Stimulated activated CD8-positive, alpha-beta memory T cell treated with anti-CD3 and anti-CD28 coated beads, Interleukin-7, amount 100 ng/mL, for 24 hours (primary cell): ENCODE measurements at places on chromosomes 1 and 21.

DNA sequence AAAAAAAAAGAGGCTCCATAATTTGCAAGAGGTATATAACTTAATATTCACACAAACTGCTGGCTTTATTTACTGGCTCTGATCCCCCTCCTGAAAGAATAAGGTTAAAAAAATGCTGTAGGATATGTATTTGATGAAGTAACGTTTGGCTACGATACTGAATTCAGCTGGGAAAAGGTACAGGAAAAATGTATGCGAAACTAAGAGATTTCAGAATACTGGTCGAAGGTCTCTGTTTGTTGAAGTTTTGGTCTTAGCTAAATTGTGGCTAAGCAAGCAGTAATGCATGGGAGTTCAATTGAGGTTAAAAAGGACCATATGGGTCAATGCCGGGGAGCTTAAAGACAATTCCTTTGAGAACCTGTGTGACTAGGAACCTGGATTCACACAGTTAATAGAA lies 355.5 kb upstream of the NCAM2 start:
- DNase-seq: no peak

- no peak for DNase-seq
Measured at GRCh38 chr1:168004531-168004930, 67.7 kb upstream of the MPC2 start.

DNA sequence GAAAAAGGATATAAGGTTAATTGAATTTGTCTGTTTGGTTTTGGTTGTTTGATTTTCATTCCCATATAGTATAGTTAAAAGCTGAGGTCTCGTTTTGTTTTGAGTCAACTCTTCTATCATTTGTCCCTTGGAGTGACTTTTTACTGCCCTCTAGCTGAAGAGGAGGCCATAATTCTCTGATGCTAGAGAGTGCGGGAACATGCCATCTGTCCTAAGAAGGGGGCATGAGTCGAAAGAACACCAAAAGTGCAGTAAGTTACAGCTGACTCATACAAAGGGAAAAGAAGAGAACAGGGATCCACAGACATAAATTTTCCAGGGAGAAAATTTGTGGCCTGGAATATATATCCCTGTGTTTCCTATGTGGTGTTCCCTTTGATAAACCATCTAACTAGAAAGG lies 4.1 kb downstream of the KRTAP21-3 start:
- DNase-seq: no peak

DNA sequence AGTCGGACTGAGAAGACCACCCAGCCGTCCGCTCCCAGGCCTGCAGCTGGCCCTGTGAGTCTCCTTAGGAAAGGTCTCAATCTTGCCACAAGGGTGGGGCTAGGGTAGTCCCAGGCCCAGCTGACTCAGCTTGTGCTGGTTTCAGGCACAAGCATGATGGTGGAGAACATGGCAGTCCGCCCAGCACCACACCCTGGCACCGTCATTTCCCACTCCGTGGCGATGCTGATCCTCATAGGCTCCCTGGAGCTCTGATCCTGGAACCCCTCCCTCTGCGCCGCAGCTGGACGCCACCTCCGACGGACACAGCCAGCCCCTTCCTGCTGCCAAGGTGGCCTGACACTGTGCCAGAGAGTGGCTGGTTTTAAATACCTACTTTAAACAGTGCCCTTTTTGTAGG lies 10.7 kb downstream of the TMEM81 start:
- DNase-seq: no peak

- DNase-seq: no peak
Measured at GRCh38 chr1:112727716-112728115, 12.6 kb upstream of the PPM1J start.

- DNase-seq: peak; percentile 8
Measured at GRCh38 chr1:6785728-6786505, 663 bp downstream of the CAMTA1 start.

- DNase-seq: no peak
Measured at GRCh38 chr1:34682452-34683223, 72.2 kb upstream of the GJB5 start.

- DNase-seq: no peak
Measured at GRCh38 chr1:75722966-75723365, 1.5 kb upstream of the ACADM start.

DNA sequence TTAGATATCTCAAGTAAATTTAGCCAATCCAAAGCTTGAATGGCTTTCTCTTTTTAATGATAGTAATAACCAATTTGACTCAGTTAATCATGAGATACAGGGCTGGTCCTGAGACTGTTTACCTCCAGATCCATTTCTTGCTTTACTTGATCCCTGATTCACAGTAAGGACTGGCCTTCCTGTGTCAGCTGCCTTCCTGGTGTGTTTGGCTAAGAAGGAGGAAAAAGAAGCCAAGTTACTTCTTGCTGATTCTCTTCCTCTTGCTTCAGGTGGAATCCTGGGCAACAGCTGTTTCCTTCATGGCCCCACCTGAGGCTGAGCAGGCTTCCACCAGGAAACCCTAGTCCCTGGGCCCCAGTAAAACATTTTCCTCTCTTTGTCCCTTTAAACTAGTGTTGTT lies 14.6 kb upstream of the RC3H1 start:
- no peak for DNase-seq

DNA sequence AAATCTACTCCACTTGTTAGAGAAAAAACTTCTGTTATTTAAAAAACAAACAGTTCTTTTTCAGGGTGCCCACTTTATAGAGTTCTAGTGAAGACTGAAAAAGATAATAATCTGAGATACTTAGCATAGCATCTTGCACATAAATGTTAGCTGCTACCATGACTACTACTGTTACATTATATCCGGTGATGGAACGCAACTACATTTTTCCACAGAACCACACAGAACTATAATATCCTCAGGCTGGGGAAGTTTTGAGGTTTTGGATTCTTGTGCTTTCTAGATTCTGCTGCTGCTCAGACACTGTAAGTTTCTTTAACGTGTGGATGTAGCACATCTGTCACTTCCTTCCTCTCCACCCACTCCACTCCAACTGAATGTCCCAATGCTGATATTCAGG lies 110.3 kb downstream of the PTPN14 start:
- DNase-seq: no peak

GRCh38 chr1:203228670-203229069 lies 803 bp downstream of the CHIT1 start:
- DNase-seq: no peak

- no peak for DNase-seq
Measured at GRCh38 chr1:70536708-70537366, 125.8 kb downstream of the CTH start.

GRCh38 chr1:186915555-186915954 lies 86.8 kb downstream of the PLA2G4A start:
- no peak for DNase-seq

GRCh38 chr21:34365809-34366208 lies 2.0 kb downstream of the KCNE2 start:
- DNase-seq: no peak

- no peak for DNase-seq
Measured at GRCh38 chr1:51473331-51474115, 45.5 kb downstream of the EPS15 start.

DNA sequence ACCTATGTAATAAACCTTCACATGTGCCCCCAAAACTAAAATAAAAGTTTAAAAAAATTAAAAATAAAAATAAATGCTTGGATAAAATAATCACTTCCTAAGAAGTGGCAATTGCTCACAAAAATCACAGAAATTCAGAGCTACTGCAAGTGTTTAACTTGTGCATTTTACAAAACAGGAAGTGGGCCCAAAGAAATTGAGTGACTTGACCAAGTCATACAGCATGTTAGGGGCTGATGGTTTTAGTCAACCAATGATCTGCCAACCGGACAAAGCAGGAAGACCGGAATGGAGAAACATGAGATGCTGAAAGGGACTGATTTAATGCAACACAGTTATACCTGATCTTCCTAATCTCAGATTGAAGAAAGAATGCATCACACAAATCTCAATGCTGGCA lies 96.5 kb downstream of the SMYD2 start:
- no peak for DNase-seq

DNA sequence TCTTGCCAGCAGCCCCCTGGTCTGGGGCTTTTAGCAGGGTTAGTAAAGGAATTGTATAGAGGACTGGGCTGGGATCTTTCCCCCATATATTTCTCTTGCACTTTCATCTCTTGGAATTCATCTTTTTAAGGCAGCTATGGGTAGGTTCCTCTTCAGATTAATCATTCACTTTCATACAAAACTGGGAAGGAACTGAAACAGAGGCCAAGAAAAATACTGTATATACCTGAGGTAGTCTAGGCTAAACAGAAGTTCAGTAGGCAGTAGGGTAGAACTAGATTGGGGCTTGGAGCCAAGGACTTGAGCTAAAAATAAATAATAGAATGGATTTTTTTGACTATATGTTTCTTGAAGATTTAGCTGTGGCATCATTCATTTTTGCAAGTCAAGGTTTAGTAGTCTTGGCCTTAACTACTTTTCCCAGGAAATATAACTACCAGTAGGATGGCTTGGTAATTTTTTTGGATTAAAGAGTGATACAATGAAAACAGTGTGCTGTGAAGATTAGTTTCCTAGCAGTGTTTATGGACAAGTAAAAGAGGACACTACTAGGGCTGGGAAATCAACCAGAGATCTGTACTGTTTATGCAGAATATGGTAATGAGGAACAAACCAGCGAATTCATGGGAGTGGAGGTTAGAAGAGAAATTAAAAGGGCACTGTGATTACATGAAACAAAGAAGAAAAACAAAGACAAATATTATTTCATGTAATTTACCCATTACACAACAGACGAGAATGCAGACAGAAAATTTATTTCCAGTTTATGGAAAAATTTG lies 50.9 kb upstream of the PTGS2 start:
- no peak for DNase-seq

DNA sequence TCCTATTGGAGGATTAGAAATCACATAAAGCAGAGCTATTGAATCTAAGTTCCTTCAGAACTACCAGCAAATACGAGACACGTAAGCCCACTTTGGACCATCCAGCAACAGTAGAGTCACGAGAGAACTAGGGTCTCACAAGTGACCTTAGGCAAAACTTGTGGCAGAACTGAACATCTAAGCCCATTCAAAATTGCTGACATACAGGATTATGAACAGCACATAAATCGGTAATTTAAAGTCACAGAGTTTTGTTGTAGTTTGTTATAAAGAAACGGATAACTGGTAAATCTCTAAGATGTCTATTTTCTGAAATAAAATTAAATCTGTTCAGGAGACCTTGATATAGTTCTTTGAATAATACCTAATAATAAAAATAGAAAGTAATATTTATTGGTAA lies 1366.0 kb downstream of the NCAM2 start:
- DNase-seq: no peak

- no peak for DNase-seq
Measured at GRCh38 chr1:192225703-192226102, 67.4 kb downstream of the RGS18 start.

DNA sequence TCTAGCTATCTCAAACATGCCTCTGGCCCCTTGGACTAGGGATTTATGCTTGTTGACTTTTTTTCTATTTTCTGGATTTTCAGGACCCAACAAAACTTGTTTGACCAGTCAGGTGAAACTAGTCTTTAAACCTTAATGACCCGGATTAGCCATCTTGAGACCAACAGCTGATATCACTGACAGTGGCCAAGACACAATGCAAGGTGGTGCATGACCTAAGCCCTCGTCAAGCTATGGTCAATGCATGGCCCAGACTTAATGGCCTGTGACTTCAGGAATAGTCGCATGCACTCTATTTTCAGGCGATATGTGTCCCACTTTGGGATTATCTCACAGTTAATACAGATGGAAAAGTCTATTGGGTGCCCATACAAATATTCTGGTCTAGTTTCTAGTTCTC lies 190.4 kb downstream of the ZBTB18 start:
- no peak for DNase-seq

DNA sequence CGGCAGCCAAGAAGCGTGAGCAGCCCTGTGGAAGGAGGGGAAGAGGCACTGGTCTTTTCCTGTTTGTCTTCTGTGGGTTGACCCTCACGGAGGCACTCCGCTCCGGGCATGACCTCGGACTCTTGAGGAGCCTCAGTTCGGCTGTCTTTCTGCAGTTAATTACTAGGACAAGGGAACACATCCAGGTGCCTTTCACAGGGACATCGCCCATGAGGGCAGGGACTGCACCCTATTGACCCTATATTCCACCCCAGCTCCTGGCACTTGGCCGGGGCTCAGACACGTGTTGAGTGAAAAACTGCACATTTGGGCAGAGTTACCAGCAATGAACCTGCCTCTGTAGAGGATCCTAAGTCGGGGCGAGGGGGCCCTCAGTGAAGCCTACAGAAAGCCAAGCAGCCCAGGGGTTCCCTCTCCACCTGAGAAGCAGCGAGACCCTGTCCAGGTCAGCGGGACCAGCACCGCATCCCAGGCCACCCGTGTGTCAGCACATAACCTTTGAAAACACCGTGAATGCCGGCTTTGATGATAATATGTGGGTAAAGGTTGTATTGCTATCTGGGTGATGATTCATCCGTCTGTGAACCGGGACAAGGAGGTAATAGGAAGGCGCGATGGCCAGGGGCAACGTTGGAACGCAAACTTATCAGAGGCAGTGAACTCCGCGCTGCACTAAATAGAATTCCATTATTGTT lies 161.4 kb upstream of the ARHGEF16 start:
- DNase-seq: no peak

DNA sequence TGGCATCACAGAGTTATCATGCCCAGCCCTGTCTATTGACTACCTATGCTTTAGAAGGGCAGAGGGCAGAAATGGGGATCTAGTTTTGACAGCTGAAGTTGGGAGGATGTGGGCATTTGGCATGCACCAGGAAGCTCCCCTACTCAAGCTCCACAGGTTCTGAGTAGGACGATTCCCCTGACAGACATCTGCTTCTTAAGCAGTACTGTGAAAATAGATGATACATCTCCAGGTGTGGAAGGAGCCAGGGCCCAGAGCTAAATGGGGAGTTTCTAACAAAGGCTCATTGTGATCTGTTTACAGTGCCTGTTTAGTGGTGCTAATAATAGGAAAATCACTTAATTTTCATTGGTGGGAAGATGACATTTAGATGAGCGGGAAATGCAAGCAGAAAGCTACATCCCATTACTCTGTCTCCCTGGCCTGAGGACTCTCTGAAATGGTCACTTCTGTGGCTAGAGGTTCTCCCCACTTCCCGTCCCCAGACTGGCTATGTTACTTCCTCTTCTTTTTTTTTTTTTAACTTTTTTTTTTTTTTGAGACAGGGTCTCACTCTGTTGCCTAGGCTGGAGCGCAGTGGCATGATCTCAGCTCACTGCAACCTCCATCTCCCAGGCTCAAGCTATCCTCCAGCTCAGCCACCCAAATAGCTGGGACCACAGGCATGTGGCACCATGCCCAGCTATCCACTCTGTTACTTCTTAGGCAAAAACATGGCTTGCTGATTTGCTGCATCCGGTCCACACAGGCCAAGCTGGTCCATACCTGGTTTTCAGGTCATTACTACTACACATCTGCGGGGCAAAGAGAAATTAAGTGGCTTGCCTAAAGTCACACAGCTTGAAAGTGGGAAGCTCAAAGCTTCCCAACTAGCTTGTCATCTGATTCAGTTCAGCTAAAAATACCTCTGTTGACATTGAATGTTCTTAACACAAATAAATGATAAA lies 23.2 kb upstream of the CNIH3 start:
- DNase-seq: no peak

DNA sequence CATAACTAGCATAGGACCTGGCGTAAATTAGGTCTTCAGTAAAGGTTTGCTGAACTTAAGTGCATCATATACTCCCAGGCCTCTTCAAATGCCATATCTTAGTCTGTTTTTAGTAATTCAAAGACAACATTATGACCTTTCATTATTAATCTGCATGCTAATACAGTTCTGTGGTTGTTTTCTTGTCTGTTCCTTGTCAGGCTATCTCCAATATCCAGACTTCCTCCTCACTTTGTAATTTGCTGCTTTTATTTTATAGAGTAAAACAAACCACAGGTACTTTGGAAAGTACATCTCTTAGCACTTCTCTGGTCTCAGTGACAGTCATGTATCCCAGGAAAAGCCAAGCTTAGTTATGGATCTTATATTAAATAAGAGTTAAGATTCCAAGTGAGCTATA lies 65.1 kb upstream of the BMP8A start:
- no peak for DNase-seq
